ENCODE measurements at places on chromosomes 1 and 21. TPM values are rescaled to one million over a fixed set of nuclear protein-coding genes. Genes with fewer than 3 reads are reported as not detected.

SLC1A7 gene
- not detected for total RNA-seq

SPSB1 gene
- 19.6 TPM for total RNA-seq

THEMIS2 gene
- 27.9 TPM for total RNA-seq

LCA5L gene
- 1.7 TPM for total RNA-seq

- no peak for DNase-seq
Measured at GRCh38 chr1:225526878-225527277, 99.0 kb upstream of the LBR start.

- no peak for DNase-seq
Measured at GRCh38 chr1:108657356-108658080, 3.4 kb downstream of the HENMT1 start.

- DNase-seq, result no peak
Measured at GRCh38 chr1:96968541-96968940, 247.0 kb downstream of the PTBP2 start.

DNA sequence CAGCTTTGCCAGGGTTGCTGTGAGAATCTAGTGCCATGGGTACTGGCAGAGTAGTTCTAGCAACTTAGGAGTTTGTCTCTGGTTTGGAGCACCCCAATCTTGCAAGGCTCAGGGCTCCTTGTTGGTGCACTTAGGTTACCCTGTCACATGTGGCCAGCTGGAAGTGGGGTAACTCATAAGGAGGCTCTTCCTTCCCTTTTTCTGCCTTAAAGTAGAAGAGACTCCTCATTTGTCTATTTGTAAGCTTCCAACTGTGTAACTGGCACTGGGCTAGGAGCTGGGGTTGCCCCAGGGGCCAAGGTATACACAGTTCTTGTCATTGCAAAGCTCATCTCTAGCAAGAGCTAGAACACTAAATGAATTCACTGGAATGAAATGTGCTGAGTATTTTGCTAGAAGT is 10.6 kb downstream of the MROH7 start:
- no peak for DNase-seq

DNA sequence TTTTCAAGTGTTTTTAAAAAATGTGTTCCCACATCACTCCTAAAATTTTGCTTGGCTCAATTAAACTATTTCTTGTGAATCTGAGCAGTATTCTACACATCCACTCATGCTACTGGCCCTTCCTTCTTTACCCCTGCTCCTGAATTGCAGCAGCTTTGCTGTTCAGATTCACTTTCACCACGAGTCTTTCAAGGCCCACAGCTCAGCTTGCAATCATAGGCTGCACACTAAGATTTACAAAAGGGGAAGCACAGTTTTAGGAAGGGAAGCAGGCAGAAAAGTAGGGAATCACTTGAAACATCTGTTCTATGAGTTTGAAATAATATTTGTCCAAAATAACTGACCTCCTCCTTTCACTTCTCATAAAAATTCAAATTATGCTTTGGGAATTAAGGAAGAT is 70.9 kb upstream of the EDEM3 start:
- no peak for DNase-seq

DNA sequence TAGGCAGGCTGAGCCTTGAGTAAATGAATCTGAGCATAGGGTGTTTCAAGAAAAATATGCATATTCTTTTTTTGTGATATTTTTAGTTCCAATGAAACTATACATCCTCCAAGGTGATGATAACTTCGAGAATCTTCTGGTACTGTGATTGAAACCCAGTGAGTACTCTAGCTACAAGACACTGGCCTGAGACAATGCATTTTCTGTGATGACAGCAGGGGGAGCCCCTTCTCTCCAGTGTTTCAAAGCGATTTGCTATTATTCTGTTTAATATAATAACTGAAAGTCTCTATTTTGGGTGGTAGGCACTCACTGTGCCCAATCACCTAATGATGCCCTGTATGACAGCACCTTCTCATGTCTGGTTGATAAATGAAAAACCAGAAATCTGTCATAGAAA is 12.1 kb downstream of the IRF2BP2 start:
- DNase-seq, result peak; percentile 78

- peak; percentile 49 for DNase-seq
Measured at GRCh38 chr21:39022863-39023693, 160.2 kb downstream of the PSMG1 start.

DNA sequence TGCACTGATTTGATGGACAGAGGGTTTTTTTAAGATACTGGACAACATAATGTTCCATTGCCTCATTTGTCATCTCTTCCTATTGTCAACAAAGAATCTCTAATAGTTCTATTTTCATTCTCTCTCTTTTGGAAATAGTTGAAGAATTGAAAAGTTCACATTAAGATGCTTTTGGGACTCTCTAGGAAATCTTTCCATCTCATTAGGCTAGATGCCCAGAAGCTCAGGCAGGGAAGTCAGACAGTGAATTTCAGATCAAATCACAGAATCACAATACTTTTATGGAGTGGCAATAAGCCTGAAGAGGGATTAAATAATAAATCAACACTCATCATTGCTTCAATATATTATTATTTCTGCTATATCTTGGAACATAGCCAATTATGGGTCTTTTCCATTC is 29.2 kb downstream of the NEGR1 start:
- no peak for DNase-seq

GRCh38 chr21:41031701-41032220 is 136.2 kb upstream of the BACE2 start:
- no peak for DNase-seq

DNA sequence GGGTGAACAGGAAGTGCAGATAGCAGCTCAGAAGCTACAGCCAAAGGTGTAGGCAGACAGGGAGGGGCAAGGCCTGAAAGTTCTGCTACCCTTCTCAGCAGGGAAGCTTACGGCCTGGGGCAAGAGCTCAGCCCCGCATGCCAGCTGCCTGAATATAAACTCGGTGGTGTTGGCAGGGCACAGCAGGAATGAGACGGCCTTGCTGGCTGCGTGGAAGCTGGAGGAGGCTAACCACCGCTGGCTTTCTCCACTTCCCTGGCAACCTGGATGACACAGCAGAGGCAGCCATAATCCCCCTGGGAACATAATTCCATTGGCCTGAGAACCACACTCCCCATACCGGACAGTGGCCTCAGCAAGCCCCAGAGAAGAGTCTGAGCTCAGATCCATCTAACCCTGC is 81.9 kb upstream of the PRRC2C start:
- no peak for DNase-seq
